Thyroid gland (tissue), 4 donors: ENCODE measurements at places on chromosomes 1 and 21. TPM values are rescaled to one million over a fixed set of nuclear protein-coding genes. Genes with fewer than 3 reads are reported as not detected.

- H3K36me3 ChIP-seq, result no peaks in the 10 kb centered on the region
- no peak overlapping the region for H3K27ac ChIP-seq
- H3K4me3 ChIP-seq, result no peak overlapping the region
- H3K4me1 ChIP-seq, result no peaks in the 10 kb centered on the region
These were observed 65.9 kb downstream of the NDUFS5 start for GRCh38 chr1:39091845-39092645.

Gene WDR64
- total RNA-seq, result not detected

DNA sequence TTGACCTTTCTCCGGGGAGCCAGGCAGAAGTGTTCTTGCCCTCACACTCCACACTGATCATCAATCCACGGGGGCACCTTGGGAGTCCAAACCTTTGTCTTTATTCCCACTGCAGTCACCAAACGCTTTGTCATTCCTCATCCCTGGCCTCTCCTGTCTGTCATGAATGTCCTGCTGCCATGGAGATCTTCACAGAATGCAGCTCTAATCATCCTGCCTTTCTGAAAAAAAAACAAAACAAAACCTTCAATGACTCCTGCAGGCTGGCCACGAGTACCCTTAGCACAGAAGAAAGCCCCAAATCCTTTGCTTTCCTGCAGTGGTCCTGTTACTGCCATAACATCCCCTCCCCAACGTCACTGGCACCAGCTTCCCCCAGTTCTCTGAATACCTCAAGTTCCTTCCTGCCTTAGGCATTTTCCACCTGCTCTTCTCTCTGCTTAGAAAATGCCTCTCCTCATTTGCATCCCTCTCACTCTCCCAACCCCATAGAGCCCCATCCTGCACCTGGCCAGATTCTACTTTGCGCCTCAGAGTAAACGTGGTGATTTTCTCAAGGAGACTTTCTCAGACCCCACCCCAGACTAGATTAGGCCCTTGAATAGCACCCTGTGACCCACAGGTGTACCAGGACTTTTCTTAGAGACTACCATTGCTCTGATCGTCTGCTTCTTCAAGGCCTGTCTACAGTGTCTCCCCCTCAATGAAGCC lies 131.2 kb downstream of the AK5 start:
- H3K4me1 ChIP-seq, result no peaks in the 10 kb centered on the region
- no peak overlapping the region for H3K4me3 ChIP-seq
- H3K27ac ChIP-seq, result no peak overlapping the region
- no peaks in the 10 kb centered on the region for H3K27me3 ChIP-seq

GRCh38 chr1:3821004-3821403 lies 24.7 kb upstream of the LRRC47 start:
- DNase-seq, result peak; percentile 78
- H3K4me1 ChIP-seq, result no peaks in the 10 kb centered on the region
- no peak overlapping the region for H3K27ac ChIP-seq
- H3K36me3 ChIP-seq, result peaks cover 20% of the 10 kb centered on the region
- H3K4me3 ChIP-seq, result no peak overlapping the region
- H3K27me3 ChIP-seq, result no peaks in the 10 kb centered on the region

Gene CYP4A11
- not detected for total RNA-seq

DNA sequence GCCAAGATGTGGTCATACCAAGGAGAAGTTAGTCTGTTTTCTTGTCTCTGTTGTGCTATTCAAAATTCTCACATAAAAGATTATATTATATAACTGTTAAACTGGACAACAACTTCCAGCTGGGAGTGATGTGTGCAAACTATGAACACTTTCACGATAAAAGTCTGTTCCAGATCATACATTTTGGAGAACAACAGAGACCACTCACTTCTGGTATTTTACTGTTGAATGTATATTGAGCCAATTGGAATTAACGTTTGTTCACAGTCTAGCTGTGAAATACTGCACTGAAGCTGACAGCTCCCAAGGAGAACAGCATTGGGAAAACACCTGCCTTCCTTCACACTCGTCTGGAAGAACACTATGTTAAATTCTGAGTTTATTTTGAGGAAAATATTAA lies 860 bp upstream of the SHCBP1L start:
- H3K4me3 ChIP-seq, result no peak overlapping the region
- H3K4me1 ChIP-seq, result no peaks in the 10 kb centered on the region
- H3K27me3 ChIP-seq, result peaks cover 10% of the 10 kb centered on the region
- H3K27ac ChIP-seq, result no peak overlapping the region

GRCh38 chr21:32812035-32812434 lies 40.5 kb upstream of the PAXBP1 start:
- no peak overlapping the region for H3K27ac ChIP-seq
- no peak for DNase-seq
- H3K27me3 ChIP-seq, result no peaks in the 10 kb centered on the region
- no peak overlapping the region for H3K4me3 ChIP-seq

GRCh38 chr1:188825471-188825870 lies 1652.2 kb downstream of the BRINP3 start:
- no peak overlapping the region for H3K4me3 ChIP-seq
- DNase-seq, result no peak
- H3K4me1 ChIP-seq, result no peaks in the 10 kb centered on the region
- H3K27ac ChIP-seq, result no peak overlapping the region
- H3K27me3 ChIP-seq, result no peaks in the 10 kb centered on the region

GRCh38 chr21:42343963-42344510 lies 6.8 kb downstream of the TFF2 start:
- DNase-seq, result no peak
- no peak overlapping the region for H3K4me3 ChIP-seq
- H3K27me3 ChIP-seq, result no peaks in the 10 kb centered on the region
- peaks cover 12% of the 10 kb centered on the region for H3K4me1 ChIP-seq

DNA sequence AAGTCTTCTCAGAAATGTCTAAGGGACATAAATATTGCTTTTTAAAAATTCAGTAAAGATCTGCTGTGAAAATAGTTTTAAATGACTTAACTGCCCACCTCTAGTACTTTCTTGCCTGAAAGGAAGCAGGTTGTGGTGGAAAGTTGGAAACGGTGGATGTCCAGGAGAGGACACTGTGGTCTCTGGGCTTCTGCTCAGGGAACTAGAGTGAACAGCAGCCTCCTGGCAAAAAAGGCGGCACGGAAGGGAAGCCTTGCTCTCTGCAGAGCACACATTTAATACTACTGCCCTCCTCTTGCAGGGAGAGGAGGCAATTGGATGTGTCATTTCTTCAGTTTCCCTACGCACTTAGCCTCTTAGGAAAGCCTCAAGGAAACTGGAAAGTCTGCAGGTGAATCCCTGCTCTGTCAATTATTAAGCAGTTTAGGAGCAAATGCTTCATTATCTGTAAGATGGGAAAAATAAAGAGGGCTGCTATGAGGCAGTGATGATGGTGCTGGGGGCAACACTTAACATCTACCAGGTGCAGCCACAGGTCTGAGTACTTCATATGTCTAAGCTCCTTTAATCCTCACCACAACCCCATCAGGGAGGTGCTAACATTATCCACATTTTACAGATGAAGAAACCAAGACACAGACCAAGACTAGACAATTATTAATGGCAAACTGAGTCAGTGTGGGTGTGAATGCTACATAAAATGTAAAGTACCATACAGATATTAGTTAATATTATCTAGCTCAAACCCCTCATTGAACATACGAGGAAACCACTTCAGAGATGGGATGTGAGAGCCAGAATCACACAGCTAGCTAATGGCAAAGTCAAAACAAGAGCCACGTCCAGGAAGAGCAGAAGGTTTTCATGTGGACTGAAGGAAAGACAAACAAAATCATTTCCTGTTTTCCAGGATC lies 108.9 kb upstream of the ADAR start:
- no peaks in the 10 kb centered on the region for H3K27me3 ChIP-seq
- DNase-seq, result no peak
- H3K36me3 ChIP-seq, result no peaks in the 10 kb centered on the region
- no peak overlapping the region for H3K4me3 ChIP-seq
- peaks cover 5% of the 10 kb centered on the region for H3K4me1 ChIP-seq

- no peaks in the 10 kb centered on the region for H3K36me3 ChIP-seq
- H3K27ac ChIP-seq, result no peak overlapping the region
- H3K4me3 ChIP-seq, result no peak overlapping the region
- H3K4me1 ChIP-seq, result peaks cover 27% of the 10 kb centered on the region
- no peaks in the 10 kb centered on the region for H3K27me3 ChIP-seq
These were observed 45.2 kb downstream of the C8B start for GRCh38 chr1:56920591-56921001.

- DNase-seq, result no peak
- no peaks in the 10 kb centered on the region for H3K27me3 ChIP-seq
- no peaks in the 10 kb centered on the region for H3K36me3 ChIP-seq
- no peaks in the 10 kb centered on the region for H3K4me1 ChIP-seq
- no peak overlapping the region for H3K4me3 ChIP-seq
These were observed 364.8 kb downstream of the RPS6KC1 start for GRCh38 chr1:213415691-213416380.

GRCh38 chr1:176073524-176074157 lies 133.4 kb downstream of the COP1 start:
- H3K27ac ChIP-seq, result no peak overlapping the region
- no peaks in the 10 kb centered on the region for H3K36me3 ChIP-seq
- no peaks in the 10 kb centered on the region for H3K27me3 ChIP-seq
- peak; percentile 7 for DNase-seq
- H3K4me1 ChIP-seq, result no peaks in the 10 kb centered on the region
- no peak overlapping the region for H3K4me3 ChIP-seq

DNA sequence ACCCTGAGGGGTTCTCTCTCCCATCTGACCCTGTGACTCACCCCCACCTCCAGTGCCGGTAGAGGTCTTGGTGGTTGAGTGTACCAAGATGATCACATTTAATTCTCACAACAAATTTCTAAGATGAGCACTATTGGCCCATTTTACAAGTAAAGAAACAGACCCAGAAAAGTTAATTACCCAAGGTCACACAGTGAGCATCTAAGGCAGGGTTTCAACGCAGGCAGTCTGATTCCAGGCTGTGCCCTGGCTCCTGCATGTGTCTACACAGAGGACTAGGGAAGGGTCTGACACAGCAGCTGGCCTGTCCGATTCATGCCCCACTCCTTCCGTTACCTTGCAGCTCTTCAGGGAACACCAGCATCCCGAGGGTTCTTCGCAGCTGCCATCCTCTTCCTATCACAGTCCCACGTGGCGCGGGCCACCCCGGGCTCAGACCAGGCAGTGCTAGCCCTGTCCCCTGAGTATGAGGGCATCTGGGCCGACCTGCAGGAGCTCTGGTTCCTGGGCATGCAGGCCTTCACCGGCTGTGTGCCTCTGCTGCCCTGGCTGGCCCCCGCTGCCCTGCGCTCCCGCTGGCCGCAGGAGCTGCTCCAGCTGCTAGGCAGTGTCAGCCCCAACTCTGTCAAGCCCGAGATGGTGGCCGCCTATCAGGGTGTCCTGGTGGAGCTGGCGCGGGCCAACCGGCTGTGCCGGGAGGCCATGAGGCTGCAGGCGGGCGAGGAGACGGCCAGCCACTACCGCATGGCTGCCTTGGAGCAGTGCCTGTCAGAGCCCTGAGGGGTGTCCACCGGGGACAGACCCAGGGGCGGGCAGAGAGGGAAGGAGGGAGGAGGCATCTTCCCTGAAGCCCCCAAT lies 7.5 kb downstream of the NCDN start:
- H3K36me3 ChIP-seq, result no peaks in the 10 kb centered on the region
- DNase-seq, result no peak
- no peaks in the 10 kb centered on the region for H3K27me3 ChIP-seq
- H3K4me3 ChIP-seq, result no peak overlapping the region

DNA sequence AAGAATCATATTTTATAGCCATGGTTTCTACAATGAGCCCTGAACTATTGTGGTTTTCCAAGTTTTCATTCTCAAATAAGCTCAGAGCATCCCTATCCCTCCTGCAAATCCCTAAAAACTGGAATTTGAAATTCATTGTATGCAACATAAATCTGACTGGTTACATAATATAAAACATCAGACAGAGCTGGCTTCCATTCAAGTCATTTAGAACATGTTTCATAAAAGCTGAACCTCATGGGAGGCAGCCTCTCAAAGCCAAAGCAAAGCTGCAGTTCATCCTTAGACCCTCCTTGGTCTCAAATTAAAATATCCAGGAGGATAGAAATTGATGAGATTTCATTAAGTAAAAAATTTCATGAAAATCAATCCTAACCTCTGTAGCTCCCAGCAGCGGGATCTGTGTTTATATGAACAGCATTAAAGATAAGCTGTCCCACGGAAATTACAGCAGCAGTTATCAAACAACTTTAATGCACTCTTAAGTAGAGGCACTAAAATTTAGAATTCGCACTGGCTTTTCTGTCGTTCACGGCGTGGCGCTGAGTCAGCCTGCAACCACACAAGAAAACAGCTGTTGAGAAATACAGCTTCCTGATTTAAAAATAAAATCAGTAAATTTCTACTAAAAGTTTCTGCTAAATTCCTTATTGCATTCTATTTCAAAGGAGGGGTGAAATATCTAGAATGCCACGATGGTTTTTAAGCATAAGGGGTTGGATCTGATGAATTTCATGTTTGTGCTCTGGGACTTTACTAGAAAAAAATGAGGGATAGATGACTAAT lies 99.9 kb upstream of the TIAM1 start:
- no peak for DNase-seq
- no peaks in the 10 kb centered on the region for H3K36me3 ChIP-seq
- H3K4me1 ChIP-seq, result no peaks in the 10 kb centered on the region
- no peaks in the 10 kb centered on the region for H3K27me3 ChIP-seq

DNA sequence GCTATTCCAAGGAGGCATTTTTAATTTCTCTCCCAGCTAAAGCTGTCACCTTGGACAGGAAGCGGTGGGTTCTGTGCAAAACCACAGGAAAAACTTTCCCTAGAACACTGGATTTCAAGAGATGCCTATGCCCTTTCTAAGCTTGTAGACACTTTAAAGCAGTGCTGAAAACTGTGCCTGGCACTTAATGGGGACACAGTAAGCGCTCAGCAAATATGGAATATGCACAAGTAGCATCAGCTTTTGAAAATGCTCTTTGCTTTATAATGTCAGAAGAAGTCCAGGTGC lies 50.9 kb upstream of the TARBP1 start:
- H3K27me3 ChIP-seq, result no peaks in the 10 kb centered on the region
- no peak for DNase-seq
- H3K4me1 ChIP-seq, result peaks cover 62% of the 10 kb centered on the region
- no peak overlapping the region for H3K4me3 ChIP-seq
- peak overlapping the region; percentile 98 for H3K27ac ChIP-seq

GRCh38 chr1:11935057-11935412 lies 518 bp downstream of the PLOD1 start:
- peak overlapping the region; percentile 92 for H3K27ac ChIP-seq
- H3K4me1 ChIP-seq, result peaks cover 3% of the 10 kb centered on the region
- H3K27me3 ChIP-seq, result no peaks in the 10 kb centered on the region
- no peaks in the 10 kb centered on the region for H3K36me3 ChIP-seq
- H3K4me3 ChIP-seq, result no peak overlapping the region
- DNase-seq, result no peak
